ENCODE measurements at places on chromosomes 12 and 14.
A peak's percentile ranks its signal among the peaks of the same experiment; 100 is the strongest.

DNA sequence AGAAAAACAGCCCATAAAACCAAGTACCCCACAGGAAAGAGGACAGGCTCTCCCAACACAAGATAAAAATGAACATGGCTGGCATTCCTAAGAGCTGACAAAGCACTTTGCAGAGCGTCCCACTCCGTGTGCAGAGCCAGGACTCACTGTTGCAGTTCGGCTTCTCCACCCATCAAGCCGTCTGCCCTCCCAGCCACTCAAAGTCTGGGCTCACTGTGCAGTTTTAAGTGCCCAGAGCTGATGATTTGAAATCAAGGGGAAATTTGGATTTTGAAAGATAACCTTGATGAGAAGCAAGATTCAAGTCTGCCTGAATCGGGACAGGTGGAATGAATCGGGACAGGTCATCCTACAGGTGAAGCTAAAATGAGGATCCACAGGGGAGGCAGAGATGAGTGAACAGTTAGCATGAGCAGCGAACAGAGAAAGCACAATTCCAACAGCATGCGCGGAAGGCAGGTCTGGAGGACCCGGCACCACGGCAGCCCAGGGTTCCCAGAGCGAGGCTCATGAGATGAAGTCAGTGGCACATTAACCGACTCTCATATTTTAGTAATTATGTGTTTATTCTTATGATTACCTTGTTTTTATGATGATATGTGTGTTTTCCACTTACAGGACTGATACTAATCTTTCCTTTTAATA lies 39.8 kb upstream of the GPR68 start:
- DNase-seq: peak; percentile 22

GRCh38 chr12:90964616-90965015 lies 9.6 kb upstream of the CCER1 start:
- DNase-seq: no peak

- no peak for DNase-seq
Observed at GRCh38 chr12:1795221-1795784, 25.1 kb upstream of the LRTM2 start.

GRCh38 chr12:93121729-93122488 lies 192.8 kb upstream of the EEA1 start:
- DNase-seq: no peak

DNA sequence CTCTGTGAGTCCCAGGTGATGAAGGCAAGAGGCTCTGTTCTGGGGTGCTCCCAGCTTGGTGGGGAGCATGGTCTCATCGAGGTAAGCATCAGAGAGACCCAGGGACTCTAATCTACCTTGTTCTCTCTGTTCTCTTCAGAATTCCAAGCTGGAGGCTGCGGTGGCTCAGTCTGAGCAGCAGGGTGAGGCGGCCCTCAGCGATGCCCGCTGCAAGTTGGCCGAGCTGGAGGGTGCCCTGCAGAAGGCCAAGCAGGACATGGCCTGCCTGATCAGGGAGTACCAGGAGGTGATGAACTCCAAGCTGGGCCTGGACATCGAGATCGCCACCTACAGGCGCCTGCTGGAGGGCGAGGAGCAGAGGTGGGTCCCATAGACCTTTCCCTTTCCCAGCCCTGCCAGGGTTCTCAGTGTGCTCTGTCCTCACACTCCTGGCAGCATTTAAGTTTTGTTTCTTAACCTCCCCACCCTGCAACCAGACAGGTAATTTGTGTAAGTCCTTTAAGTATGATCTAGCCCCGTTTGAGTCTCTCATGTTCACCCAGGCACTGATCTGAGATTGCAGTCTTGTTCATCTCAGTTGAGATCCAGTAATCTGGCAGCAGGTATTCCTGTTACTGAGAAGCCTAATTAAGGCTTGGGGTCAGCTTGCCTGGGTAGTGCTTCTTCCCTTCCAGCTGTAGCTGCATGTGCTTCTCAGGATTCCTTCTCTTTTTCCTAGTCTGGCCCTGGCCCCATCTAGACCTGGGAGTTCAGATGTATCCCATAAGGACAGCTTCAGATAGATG lies 14.8 kb upstream of the KRT81 start:
- DNase-seq: no peak

DNA sequence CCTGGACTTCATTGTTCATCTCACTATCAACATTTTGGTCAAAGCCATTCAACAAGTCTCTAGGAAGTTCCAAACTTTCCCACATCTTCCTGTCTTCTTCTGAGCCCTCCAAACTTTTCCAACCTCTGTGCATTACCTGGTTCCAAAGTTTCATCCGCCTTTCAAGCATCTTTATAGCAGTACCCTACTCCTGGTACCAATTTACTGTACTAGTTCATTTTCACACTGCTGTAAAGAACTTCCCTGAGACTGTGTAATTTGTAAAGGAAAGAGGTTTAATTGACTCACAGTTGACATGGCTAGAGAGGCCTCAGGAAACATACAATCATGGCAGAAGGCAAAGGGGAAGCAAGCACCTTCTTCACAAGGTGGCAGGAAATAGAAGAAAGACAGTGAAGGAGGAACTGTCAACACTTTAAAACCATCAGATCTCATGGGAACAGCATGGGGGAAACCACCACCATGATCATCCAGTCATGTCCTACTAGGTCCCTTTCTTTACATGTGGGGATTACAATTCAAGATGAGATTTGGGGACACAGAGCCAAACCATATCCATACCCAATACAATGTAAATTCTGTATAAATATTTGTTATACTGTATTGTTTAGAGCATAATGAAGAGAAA lies 109.7 kb downstream of the C12orf75 start:
- DNase-seq: no peak

GRCh38 chr14:61470261-61470960 lies 149.0 kb downstream of the PRKCH start:
- peak; percentile 86 for DNase-seq

- no peak for DNase-seq
Observed at GRCh38 chr14:67385120-67385519, 25.0 kb downstream of the EIF2S1 start.

DNA sequence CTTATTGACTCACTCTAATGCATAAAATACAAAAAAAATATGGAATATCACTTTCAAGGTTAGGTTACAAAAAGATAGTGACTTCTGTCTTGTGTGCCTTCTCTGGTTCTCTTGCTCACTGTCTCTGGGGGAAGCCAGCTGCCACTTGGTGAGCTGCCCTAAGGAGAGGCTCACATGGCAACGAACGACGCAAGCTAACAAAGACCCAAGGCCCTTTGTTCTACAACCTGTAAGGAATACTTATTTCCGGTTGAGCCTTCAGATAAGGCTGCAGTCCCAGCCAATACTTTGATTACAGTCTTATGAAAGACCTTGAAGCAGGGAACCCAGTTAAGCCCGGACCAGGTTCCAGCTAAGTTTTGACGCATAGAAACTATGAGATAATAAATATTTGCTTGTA lies 242.4 kb upstream of the TBX3 start:
- DNase-seq: no peak

DNA sequence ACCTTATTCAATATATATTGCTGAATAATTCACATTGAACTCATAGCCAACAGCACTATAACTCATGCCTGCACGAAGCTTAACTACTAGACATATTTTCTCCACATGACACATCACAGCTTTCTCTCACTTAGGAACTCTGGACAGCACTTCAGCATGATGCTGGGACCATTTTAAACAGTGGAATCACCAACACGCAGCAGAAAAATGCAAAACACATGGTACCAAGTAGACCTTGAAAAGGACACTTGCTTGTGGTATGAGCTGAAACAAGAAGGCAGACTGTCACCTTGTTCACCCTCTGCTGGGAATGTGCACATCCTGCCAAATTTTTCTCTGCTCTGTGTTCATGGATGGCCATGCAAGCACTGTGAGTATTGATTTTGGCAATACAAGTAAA lies 34.8 kb upstream of the CD9 start:
- peak; percentile 59 for DNase-seq

- no peak for DNase-seq
Observed at GRCh38 chr12:122834104-122834920, 945 bp upstream of the HIP1R start.

GRCh38 chr14:21098892-21099595 lies 589 bp upstream of the ZNF219 start:
- DNase-seq: no peak

DNA sequence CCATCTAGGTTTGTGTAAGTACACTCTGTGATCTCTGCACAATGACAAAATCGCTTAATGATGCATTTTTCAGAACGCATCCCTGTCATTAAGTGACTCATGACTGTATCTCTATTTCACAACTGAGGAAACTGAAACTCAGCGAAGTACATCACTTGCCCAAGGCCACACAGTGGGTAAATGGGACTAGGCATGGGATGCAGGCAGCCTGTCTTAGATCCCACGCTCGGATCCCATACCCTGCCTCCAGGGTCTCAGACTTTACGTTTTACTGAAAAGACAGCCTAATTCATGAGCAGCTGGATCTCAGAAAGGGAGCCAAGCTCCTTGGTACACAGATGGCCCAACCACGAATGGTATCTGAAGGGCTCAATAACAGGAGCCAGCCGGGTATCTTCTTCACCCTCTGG lies 2.4 kb upstream of the MLEC start:
- no peak for DNase-seq

GRCh38 chr12:11482955-11483354 lies 87.6 kb upstream of the PRB2 start:
- DNase-seq: no peak

GRCh38 chr12:99413751-99414150 lies 233.8 kb upstream of the GARIN6 start:
- no peak for DNase-seq

DNA sequence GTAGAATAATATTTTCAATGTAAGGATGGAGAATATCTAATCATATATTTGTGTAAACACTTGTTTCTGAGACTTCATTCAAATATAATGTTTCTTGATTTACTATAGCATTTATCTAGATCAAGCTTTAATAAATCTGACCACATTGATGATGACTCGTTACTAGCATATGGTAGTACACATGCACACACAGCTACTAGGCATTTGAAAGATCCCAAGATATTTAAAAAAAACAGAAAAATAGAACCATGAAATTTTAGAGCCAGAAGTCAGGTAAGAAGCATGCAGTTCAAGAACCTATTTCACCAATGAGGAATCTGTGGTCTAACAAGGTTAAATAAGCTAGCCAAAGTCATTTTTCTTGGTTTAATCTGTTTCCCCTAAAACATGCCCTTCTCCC lies 32.0 kb downstream of the DCP1B start:
- no peak for DNase-seq

DNA sequence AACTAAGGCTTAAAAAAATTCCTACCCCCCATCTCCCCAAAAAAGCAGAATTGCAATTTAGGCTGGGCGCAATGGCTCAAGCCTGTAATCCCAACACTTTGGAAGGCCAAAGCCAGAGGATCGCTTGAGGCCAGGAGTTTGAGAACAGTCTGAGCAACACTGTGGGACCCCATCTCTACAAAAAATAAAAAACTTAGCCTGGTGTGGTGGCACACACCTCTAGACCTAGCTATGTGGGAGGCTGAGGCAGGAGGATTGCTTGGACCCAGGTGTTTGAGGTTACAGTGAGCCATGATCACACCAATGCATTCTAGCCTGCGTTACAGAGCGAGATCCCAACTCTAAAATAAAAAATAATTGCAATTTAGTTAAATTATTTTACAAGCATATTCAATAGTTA lies 54.1 kb downstream of the CPM start:
- DNase-seq: no peak

DNA sequence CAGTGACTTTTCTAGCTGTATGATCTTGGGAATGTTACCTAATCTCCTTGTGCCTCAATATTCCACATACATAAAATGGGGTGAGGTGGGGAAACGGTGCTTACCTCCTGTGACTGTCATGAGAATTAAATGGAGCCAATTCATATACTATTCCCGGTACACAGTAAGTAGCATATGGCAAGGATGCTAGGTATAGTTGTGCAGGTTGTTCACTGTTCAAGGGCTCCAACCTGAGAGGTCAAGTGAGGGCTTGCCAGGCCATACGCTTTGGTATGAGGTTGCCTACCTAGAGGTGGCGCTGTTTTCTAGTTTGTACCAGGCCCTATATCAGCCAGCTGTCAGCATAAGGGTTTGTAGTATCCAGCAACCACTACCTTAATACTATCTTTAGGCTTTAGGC lies 3.6 kb upstream of the BATF start:
- DNase-seq: no peak

- DNase-seq: no peak
Observed at GRCh38 chr12:108146035-108146893, 17.2 kb downstream of the WSCD2 start.

DNA sequence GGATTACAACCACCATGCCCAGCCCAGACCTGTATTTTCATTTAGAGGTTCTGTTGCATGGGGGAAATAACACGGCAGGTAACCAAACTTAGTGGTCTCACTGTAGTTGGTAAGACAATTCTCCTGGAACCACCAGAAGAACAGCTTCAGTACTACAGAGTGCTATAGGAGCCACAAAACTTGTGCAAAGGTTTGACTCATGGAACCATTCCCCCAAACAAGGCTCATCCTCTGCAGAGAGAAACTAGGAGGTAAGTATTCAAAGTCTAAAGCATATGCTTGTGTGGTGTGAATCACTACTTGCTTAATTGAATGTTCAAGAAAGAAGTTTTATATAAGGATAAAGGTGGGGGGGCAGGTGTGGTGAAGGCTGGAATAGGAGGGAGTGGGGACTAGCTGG lies 58.7 kb downstream of the GNS start:
- DNase-seq: no peak

DNA sequence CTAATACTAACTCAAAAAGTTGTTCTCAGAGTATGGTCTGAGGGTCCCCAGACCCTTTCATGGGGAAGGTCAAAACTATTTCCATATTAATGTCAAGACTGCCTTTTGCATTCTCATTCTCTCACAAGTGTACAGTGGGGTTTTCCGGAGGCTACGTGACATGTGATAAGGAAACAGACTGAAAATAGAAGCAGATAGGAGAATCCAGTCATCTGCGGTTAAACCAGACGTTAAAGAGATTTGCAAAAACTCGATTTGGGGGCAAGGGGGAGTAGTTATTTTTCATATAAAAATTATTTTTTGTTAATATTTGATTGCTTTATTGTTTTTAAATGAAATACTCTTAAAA lies 1.0 kb upstream of the NAP1L1 start:
- DNase-seq: no peak

DNA sequence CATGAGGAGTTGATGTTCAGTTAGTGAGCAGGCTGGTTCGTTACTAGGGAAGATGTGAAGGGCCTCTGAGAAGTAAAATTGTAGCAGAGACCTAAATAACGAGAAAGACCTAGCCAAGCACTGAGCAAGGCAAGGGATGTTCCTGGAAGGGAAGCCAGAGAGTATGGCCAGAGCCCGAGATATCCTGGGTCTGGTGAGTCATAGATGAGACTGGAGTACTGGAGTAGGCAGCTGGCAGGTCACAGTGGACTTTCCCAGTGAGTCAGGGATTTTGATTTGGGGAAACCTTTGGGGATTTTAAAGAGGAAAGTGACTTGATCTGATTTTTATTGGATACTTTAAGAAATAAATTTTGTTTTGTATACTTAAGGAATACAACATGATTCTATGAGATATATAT lies 369.0 kb downstream of the DIO2 start:
- DNase-seq: no peak

- no peak for DNase-seq
Observed at GRCh38 chr12:103809154-103809553, 31.9 kb downstream of the NT5DC3 start.

GRCh38 chr14:53156238-53156637 lies 3.1 kb upstream of the DDHD1 start:
- DNase-seq: no peak
